ENCODE measurements at places on chromosomes 3 and 15.
A peak's percentile ranks its signal among the peaks of the same experiment; 100 is the strongest.

GRCh38 chr15:58002338-58003126 is 63.0 kb downstream of the ALDH1A2 start:
- no peak for DNase-seq

DNA sequence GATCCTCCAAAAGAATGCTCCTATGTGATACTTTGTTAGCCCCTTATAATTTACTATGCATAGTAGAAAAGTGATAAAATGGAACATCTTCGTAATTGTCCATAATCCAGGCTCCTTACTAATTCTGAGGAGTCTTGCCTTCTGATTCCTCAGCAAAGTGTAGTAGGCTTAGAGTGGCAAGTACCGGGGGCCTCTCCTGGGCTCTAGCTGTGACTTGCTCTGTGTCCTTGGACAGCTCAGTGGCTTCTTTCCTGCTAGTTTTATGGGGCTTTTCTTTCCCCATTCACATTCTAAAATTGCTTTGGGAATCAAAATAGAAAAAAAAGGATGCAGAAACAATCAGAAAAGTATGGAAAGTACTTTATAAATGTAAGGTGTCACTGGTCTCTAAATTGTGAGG is 211.0 kb downstream of the RORA start:
- no peak for DNase-seq

DNA sequence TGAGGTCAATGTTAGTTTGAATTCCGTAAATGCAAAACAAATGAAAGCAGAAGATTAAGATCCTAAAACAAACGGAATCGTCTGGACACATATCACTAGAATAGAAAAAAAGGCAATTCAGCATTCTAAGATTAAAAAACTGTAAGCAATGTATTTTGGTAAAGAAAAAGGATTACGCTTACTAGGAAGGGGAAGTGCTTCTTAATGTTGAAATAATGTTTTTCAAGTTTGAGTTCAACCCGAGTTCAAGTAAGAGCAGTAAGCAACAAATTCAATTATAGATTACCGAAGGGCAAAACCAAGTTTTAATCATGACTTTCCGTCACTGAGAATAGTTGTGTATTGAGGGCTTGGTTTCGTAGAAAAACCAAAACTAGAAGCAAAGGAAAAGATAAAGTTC is 637 bp downstream of the CIP2A start:
- DNase-seq: peak; percentile 61

GRCh38 chr3:138440121-138440521 is 5.7 kb downstream of the ESYT3 start:
- DNase-seq: no peak

- DNase-seq: no peak
Measured at GRCh38 chr15:38853608-38854007, 289.0 kb upstream of the RASGRP1 start.

DNA sequence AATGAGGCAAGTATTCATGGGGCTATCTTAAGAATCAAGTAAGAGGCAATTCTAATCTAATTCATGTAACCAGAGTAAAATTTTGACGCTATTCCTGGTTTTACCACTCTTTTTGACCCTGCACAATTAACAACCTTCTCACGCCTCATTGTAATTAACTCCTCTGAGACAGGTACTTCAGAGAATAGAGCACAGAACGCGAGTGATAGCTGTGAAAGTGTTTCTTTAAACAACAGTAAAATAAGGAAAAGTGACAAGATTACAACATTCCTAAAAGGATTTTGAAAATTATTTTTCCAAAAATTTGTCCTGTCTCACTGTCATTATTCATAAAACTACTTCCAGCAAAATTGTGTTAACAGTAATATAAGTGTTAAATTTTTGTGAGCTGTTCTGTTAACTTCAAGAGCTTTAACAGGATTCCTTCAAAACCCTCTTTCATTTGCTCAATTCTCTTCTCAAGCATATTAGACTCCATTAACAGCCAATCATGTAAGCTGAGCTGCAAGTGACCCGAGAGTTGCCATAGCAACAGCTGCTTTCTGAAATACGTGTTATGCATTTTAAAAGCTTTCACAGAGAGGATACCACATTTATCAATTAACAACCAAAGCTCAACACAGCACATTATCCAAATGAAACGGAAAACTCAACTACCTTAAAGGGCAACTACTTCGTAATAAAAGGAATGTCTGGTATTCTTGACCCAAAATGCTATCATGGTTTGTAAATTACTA is 93.1 kb downstream of the STAG1 start:
- DNase-seq: peak; percentile 66

DNA sequence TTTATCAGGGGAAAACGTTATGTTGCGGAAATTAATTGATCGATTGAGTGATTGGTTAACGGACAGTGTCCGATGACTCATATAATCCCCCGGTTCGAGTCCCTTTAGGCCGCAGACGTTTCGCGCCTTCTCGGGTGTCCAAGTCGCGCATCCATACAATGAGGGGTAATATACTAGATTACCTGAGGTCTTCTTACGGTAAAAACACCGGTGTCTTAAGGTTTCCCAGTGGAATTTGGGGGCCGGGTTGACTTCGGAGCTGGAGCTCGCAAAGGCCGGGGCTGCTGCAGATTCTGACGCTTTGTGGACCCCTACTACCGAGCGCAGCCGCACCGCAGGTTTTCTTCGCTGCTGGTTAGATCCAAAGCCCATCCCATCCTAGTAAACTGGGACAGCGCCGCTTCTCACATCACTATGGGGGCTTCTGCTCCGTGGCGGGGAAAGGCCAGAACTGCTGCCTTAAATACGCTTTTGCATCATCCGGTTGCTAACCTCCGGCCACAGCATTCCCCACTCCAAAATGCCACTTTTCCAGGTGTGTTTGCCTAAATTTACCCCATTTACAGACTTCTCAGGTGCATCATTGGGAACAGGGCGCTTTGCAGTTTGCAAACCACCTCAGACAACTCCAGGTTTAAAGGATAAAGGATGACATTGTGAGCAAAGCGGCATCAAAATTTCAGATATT is 858 bp upstream of the SACM1L start:
- peak; percentile 47 for DNase-seq

GRCh38 chr3:66554178-66554577 is 53.4 kb upstream of the LRIG1 start:
- peak; percentile 46 for DNase-seq

DNA sequence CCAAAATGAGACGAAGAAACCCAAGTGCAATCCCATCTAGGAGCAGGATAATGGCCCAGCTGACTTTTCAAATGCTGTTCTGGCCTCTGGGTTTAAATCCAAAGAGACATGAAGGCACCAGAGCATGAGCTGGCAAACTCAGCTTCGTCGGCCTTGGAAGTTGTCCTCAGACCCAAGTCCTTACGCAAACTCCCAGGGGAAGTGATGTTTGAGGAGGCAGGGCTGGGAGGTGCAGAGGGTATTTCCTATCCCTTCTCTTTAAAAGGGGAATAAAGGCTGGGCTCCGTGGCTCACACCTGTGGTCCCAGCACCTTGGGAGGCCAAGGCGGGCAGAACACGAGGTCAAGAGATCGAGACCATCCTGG is 68.9 kb upstream of the HERC1 start:
- DNase-seq: no peak

DNA sequence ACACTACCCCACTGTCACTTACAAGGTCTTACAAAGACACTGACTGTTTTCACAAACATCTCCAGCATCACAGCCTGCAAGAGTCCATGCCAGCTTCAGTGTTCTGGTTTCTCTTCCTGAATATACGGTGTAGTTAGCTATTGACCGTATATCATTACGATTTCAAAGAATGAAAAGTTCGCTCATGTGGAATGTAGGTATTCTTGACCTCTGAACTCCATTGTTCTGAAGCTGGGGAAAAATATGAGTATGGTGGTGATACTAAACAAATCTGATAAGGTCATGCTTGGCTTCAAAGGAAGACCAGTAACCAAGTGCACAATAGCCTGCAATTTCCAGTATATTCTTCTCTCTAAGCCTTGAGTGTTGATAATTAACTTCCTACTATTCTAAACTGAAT is 315.7 kb upstream of the WNT5A start:
- no peak for DNase-seq

DNA sequence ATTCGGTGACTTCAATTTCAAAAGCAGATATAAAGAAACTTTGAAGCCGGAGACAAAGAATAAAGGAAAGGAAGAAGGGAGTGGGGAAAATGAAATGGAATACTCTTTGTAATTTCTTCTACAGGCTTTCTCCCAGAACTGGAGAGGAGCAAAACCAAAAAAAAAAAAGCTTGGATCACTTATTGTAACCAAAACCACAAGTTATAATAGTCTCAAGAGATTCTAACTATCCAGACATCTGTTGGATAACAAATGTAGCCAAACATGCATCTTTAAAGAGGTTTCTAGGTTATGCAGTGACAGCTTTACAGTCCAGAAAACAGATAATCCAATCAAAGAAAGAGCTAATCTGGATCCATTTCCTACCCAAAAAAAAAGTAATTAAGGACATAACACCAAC is 36.2 kb downstream of the VGLL3 start:
- DNase-seq: no peak

DNA sequence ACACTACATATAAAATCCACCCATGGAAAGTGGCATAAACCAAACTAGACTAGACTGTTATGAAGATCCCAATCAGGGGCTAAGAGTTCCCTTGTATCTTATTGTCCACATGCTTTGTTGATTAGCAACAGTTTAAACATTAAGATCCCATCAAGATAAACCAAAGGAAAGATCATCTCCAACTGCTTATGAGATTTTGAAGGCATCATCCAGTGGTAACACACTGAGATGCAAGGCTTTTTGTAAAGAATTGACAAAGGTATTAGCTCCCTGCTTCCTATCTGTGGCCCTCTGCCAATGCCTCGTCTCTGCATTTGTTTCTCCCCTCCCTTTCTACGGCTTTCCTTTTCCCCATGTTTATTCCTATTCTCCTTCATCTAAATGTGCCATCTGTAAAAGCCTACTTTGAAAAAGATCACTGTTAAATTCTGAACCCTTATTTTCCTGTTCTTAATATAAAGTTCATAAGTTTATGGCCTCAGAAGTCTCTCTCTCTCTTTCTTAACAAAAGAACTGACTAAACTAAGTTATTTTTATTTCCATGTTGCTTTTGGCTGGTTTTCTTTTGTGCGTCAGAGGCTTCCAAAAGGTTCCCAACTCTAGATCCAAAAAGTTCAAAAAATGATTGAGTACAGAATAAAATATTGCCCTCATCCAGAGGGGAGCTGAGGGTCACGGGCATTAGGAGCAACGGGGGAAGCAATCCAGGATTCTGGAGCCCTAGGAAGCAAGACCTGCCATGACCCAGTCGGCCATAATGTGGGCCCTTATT is 5.5 kb downstream of the PLD1 start:
- peak; percentile 45 for DNase-seq

GRCh38 chr15:36658898-36659639 is 79.6 kb downstream of the CDIN1 start:
- peak; percentile 38 for DNase-seq

- DNase-seq: no peak
Measured at GRCh38 chr3:116056280-116056679, 389.0 kb downstream of the LSAMP start.

GRCh38 chr15:68301301-68301700 is 23.8 kb downstream of the FEM1B start:
- no peak for DNase-seq

DNA sequence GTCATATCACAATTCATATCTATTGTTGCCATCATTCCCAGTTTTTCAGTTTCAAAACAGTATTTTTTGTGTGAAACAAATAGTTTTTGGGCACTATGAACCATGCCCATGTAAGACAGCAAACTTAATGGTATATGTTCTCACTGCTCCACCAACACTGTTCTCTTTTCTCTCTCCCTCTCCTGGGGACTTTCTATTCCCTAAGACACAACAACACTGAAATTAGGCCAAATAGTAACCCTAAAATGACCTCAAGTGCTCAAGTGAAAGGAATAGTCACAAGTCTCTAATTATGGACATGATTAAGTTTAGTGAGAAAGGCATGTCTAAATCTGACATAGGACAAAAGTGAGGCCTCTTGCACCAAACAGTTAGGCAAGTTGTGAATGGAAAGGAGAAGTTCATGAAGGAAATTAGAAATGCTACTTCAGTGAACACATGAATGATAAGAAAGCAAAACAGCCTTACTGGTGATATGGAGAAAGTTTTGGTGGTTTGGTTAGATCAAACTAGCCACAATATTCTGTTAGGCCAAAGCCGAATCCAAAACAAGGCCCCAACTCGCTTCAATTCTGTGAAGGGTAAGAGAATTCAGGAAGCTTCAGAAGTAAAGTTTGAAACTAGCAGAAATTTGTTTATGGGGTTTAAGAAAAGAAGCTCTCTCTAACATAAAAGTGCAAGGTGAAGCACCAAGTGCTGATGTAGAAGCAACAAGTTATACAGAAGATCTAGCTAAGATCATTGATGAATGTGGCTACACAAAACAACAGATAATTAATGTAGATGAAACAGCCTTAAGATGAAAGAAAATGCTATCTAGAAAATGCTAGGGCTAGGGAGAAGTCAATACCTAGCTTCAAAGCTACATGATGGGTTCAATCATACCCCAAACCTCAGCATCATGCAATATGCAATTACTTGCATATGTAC is 104.2 kb downstream of the CBLB start:
- no peak for DNase-seq

DNA sequence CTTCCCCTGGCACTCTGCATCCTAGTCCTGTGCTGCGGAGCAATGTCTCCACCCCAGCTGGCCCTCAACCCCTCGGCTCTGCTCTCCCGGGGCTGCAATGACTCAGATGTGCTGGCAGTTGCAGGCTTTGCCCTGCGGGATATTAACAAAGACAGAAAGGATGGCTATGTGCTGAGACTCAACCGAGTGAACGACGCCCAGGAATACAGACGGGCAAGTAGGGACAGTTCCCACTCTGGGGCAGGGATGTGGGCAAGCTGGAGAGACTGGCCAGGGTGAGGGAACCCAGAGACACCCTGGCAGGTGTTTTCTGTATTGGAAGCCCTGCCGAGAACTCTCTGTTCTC is 247 bp downstream of the FETUB start:
- DNase-seq: no peak

DNA sequence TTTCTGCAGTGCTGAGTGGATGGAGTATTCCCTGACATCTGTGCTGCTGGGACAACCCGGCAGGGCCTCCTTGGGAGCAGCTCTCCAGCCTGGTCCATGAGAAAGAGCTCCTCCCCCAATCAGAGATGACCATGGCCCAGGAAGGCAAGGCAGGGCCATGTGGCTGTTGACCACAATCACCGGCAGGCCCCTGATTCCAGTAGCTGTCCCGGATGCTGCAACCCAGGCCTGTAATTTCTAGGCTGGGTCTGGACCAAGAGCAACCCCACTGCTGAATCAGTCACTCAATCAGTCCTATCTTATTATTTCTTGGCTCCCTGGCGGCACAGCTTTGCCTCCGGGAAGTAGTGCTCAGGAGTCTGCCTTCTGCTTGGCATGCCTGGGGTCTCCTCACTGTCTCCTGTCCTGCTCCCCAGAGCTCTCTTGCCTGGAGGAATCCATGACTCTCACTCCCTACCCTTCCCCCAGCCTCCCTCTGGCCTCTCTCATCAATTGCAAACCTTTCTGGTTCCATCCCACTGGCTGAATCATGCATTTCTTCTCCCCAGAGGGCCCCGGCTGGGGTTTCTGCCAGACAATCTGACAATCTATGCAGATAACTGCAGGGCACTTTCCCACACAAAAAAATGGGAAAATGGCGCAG is 32.6 kb upstream of the ITGA11 start:
- DNase-seq: peak; percentile 44

DNA sequence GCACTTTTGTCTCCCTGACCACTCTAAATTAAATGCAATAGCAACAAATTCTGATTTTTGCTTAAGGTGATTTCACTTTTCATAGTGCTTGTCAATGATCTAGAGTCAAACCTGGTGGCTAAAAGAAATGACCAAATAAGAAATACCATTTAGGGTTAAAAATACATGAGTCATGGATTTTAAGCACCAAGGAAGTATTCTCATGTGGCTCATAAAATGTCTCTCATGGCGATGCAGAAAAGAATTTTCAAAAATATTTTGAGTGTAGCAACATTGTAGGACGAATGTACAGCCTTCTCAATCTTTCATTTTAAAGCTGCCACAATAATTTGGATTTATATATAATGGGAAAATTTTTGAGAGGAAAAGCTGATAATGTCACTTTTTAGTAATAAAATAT is 193.6 kb downstream of the EPHA3 start:
- peak; percentile 2 for DNase-seq

All from adipocyte (in vitro differentiated cells).